ENCODE measurements at places on chromosomes 1 and 21. TPM values are rescaled to one million over a fixed set of nuclear protein-coding genes. Genes with fewer than 3 reads are reported as not detected.

- no peak for DNase-seq
Measured at GRCh38 chr1:201907621-201908020, 18.9 kb downstream of the SHISA4 start.

GRCh38 chr1:53121319-53122172 lies 20.9 kb downstream of the SLC1A7 start:
- no peak for DNase-seq

ADAMTS5 gene
- 0.64 TPM for total RNA-seq

DNA sequence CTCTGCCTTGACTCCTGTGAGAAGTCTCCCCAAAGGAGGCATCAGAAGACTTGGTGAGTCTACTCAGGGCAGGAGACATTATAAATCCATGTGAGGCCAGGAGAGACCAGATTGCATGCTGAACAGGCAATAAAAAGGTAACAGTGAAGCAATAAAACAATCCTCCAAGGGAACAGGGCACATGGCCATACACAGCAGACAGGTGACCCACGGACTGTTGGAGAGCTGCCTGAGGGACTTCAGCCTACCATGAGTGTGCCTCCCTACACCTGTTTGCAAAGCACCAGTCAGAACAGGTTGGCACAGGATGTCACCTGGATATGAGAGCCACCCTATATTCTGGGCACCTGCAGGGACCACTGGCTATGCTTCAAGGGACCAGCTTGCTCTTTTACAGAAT lies 67.6 kb downstream of the MAB21L3 start:
- no peak for DNase-seq

DNA sequence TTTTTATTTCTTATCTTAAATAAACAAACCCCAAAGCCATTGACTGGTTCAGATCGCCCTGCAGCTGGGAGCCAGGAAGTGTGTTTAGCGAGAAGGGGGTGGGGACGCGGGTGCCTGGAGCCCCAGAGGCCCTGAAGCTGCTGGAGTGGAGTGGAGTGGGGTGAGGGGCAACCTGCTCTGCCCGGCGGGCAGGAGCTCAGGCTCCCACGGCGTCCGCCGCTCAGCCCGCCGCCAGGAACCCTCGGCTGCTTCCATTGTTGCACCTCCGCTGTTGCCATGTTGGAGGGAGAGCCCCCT lies 673 bp downstream of the PIK3C2B start:
- DNase-seq: no peak

GRCh38 chr1:154454386-154455120 lies 47.5 kb upstream of the TDRD10 start:
- DNase-seq: no peak

DNA sequence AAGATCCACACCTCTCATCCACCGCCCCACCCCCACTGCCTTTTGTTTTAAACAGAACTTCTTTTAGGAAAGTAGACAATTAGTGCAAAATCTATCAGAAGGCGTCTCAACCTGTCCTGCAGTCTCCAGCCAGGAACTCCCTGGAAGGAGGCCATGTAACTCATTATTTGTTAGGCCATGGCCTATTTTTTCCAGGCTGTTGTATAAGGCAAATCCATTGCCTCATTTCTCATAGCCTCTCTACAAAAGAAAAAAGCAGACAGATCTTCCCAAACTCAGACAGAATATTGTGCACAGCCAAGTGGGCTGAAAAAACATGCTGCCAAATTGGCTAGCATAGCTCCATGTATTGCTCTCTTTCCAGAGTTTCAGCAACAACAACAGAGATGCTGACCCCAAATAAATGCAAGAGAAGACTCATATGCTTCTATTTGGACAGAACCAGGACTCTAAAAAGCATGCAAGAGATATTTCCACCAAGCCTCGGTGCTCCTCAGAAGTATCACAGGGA lies 770.7 kb upstream of the CXADR start:
- DNase-seq: no peak

DNA sequence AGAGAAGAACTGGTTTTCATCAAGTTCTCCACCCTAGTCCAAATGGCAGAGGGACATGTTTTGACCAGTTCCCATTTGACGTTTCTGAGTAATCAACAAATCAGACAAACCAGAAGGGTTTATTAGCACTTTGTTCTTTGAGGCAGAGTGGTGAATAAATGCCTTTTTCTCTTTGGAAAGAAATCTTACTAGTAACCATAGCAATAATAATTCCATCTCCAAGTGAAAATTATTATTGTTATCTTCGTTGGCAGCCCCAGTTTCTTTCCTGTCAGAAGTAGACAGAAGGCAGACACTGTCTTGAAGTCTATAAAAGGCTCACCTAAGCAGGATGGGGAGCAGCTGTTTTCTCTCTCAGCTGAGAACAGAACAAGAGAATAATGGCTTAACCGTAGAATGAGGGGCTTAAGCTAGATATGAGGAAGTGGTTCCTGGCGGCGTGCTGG lies 391.6 kb downstream of the PBX1 start:
- DNase-seq: no peak

- DNase-seq: no peak
Measured at GRCh38 chr1:23514111-23514679, 16.8 kb downstream of the E2F2 start.

HIVEP3 gene
- 0.57 TPM for total RNA-seq

DNA sequence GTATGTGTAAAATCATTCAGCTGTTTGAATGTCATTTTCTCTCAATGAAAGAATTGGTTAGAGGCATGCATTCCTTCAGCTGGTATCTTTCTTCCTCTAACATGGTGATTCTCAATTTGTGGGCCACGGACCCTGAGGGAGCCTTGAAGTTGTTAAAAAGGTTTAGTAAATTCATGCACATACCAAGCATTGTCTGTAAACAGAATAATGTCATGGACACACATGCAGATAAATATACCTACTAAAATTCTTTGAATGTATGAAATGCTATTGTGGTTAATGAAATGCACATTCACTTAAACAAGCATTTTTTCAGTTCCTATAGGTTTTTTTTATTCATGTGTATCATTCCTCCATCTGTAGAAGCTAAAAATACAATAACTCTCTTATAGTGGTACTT lies 65.4 kb downstream of the PBX1 start:
- DNase-seq: no peak

GRCh38 chr1:172145231-172145651 lies 275.2 kb upstream of the C1orf105 start:
- DNase-seq: no peak

HES5 gene
- total RNA-seq: 0.21 TPM

DNA sequence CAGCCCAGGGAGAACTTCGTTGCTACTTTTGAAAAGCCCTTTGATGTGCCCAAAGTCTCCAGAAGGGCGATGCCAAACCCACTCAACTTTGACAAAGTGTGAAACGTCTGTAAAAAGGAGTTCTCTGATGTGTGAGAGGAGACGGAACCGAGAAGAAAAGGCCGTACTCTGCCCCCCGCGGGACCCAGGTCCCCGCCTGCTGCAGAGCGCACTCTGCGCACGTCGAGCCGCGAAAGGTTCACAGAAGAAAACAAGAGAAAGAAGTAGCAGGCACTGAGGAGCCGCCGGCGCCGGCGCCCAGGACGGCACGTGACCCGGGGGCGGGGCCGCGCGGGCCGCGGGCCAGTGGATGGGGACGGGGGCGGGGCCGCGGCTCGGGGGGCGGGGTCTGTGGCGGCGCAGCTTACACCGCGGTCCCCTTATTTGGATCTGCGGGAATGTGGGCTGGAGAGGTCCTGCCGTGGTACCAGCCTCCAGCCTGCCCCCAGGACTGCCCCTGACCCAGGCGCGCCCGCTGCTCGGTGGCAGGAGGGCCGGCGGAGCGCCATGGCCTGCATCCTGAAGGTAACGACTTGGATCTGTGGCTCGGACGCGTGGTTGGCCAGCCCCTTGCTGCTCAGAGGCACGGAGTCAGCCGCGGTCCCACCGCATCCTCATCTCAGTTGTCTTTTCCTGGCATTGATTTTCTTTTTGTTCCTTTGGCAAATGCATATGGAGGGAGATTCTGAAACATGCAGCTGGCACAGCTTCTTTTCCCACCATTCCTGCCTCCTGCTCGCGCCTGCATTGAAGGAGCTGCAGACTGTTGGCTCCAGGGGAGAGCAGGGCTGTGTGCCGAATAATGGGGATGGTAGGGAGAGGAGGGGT lies at the start of gene ST6GALNAC3:
Gene ST6GALNAC3 (plus strand): TSS at position 426 of the 867 bp plus-strand sequence.
- DNase-seq: peak; percentile 81

DRAXIN gene
- 13.4 TPM for total RNA-seq

KIF21B gene
- total RNA-seq: 19.4 TPM

DNA sequence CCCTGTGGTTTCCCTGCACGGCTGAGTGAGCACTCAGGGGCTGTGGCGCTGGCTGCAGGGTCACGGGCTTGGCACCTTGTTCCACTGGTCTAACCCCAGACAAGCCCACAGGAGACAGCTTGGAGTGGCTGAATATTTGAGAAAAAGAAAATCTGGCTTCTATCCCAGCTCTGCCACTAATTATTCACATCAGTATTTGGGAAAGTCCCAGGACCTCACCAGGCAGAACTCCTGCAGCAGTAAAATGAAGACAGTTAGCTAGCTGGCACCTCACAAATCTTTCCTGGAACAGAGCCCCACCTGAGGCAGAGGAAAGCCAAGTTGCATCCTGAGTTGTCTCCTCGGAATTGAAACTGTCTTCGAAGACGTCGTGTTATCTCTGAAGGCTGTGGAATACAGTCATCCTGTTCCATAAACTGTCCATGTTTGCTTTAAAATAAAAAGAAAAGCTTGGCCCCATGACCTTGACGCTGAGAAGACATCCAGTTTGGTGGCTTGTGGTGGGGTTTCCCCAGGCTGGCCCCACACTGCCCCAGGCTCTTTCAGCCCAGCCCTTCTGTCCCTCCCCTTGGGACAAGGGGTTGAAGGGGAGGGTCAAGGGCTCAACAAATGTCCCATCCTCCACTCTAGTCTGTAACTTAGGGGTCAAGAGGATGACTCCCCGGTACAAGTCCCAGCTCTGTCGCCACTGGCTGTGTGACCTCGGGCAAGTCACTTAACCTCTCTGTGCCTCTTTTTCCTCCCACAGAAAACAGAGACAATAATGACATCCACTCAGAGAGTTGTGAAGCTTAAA lies 93.8 kb upstream of the TMPRSS2 start:
- no peak for DNase-seq

- DNase-seq: no peak
Measured at GRCh38 chr1:101128846-101129245, 103.3 kb upstream of the DPH5 start.

- no peak for DNase-seq
Measured at GRCh38 chr1:106876384-106876783, 180.1 kb upstream of the PRMT6 start.

DNA sequence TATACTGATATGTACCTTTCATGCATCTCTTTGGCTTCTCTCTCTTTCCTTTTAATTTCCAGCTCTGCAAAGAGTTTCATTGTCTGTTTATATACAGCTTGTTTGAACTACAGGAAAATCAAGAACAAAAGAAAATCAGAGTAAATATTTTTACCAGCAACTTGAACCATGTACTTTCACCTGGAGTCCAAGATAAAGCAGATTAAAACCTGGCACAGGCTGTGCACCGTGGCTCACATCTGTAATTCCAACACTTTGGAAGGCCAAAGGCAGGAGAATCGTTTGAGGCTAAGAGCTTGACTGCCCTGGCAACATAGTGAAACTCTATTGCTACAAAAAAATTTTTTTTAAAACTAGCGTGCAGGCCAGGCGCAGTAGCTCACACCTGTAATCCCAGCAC lies 27.6 kb downstream of the DNAJC8 start:
- no peak for DNase-seq

DNA sequence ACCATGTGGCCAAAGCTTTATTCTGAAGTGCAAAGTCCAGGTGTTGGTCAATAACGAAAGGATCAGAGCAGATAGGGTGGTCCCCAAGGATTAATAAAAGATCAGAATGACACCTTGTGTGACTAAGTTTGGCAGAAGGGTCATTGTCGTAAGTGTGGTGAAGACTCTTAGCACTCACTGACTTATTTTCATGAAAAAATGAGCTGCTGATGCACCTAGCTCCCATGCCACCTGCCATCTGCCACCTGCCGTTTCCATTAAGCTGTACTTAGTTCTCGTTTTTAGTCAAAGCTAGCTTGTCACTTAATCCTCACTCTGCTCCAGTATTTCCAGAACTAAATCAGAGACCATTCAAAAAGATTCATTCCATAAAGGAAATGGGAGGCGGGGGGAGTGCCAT lies 112.6 kb downstream of the SEC16B start:
- DNase-seq: no peak

MARK1 gene
- total RNA-seq: 18.6 TPM

- no peak for DNase-seq
Measured at GRCh38 chr1:225880222-225880588, 2.0 kb downstream of the TMEM63A start.

GRCh38 chr1:111563619-111564018 lies 56.0 kb upstream of the RAP1A start:
- DNase-seq: no peak

DNA sequence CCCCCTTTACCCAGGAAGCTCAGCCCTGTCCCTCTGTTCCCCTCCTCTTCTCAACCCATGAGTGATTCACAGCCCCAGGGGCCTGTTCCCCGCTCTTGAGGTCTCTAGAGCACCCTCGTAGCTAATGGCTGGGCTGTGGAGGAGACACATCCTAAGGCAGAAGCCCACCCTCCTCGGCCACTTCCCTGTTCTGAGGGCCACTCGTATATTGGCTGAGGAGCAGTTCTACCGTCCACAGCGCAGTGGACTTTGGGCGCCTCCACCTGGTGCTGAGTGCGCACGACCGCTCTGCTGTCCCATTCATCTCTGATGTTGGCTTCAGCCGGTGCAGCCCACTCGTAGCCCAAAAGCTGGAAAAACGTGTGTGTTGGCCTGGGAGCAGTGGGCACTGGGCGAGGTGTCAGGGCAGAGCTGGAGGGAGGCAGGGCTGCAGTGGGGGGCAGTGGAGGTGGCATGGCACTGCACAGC lies 24.5 kb upstream of the PKP1 start:
- DNase-seq: no peak

DNA sequence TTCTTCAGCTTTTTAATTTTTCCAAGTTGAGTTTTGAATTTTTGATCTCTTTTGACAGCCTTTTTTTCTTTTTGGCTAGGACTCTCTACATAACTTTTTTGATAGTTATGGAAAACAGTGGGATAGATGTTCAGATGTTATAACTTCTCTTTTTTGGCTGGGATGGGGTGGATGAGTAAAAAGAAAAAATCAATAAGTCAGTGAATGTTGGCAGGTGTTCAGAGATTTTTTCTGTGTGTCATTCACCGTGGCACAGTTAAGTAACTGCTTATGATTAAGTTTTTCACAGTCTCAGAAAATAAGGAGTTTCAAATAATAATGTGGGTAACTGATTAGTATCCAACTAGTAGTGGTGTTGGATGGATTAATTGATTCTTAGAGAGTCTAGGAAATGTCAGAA lies 24.0 kb downstream of the HS2ST1 start:
- DNase-seq: no peak

All from WTC11 (cell line).